ENCODE measurements at places on chromosomes 3 and 15.

GRCh38 chr3:59824876-59825275, 775.1 kb upstream of the CFAP20DC start:
- no peak for DNase-seq

- peak; percentile 76 for DNase-seq
Measured at GRCh38 chr15:52735231-52736089, 54.7 kb downstream of the ONECUT1 start.

- no peak for DNase-seq
Measured at GRCh38 chr3:78690766-78691165, 1077.0 kb downstream of the ROBO1 start.

GRCh38 chr3:71721651-71722157, 3.5 kb downstream of the EIF4E3 start:
- DNase-seq, result no peak

DNA sequence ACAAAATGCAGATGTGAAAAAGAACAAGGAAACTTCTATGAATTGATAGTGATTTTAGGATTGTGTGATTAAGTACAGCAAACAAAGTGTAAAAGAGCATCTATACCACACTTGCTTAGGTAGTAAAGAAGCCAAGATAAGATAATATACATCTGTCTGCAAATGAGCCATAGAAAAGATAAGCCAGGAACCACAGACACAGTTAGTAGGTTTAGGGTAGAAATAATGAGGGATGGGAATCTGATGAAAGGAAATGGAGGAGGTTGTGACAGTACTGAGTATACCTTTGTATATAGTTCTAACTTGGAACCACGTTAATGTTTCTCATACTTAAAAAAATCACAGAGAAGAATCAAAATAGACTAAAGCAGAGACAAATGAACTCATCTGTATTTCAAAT, 54.0 kb downstream of the TCF12 start:
- no peak for DNase-seq

GRCh38 chr3:106578911-106579310, 710.1 kb upstream of the CBLB start:
- no peak for DNase-seq

DNA sequence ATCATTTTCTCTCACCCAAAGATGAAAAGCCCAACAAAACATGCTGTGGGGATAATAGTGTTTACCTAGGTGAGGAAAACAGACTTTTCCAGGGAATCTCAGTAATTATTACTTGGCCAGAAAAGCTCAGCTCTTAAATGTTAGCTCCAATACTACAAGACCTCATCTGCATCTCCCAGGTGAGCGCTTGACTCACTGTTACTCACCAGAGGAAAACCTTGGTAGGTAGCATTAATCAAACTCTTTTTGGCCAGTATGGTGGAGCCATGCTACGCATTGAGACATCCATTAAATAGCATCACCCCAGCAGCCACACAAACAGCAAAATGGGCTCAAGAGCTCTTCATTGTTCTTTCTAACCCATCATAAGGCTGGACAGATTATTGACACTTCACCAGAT, 99.0 kb downstream of the TIGIT start:
- no peak for DNase-seq

GRCh38 chr15:99201408-99202175, 47.8 kb downstream of the TTC23 start:
- DNase-seq, result no peak

GRCh38 chr15:66784174-66784573, 82.1 kb downstream of the SMAD6 start:
- no peak for DNase-seq

- no peak for DNase-seq
Measured at GRCh38 chr3:148150141-148150540, 547.6 kb upstream of the AGTR1 start.

- DNase-seq, result no peak
Measured at GRCh38 chr3:172339892-172340291, 108.4 kb downstream of the GHSR start.

DNA sequence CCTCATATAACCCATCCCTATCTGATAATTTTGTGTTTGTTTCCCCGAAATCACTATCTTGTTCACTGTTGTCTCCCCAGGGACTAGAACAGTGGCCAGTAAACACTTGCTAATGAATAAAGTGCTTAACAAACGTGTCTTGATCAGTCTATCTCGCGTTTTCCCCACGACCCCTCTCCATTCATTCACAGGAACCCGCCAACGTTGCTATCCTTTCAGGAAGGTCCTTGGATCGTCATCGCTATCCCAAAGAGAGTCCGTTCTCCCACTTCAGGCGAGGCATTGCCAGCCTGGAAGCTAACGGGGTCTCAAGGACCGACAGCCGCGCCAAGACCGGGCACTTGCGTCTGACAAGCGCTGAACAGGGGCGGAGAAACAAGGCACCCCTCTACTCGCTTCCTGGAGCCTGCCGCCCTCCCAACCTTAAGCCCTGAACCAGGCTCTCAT, 344 bp downstream of the LINS1 start:
- DNase-seq, result no peak

DNA sequence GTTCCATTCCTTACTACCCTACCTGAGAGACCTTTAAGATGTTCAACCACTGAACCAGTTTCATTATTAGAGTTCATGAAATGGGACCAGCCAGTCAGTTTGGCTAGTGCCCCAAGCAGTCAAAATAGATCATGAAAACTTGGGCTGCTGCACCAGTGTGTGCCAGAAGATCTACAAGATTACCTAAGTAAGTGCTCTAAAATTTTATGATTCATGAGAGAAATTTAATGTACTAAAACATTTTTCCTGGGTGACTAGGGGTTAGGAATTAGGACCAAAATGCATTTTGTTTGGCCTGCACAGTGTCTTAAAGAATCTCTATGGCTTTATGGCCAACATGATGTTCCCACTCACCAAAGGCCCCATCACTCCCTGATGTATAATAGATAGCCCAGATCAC, 214.7 kb downstream of the ATP8B4 start:
- no peak for DNase-seq

DNA sequence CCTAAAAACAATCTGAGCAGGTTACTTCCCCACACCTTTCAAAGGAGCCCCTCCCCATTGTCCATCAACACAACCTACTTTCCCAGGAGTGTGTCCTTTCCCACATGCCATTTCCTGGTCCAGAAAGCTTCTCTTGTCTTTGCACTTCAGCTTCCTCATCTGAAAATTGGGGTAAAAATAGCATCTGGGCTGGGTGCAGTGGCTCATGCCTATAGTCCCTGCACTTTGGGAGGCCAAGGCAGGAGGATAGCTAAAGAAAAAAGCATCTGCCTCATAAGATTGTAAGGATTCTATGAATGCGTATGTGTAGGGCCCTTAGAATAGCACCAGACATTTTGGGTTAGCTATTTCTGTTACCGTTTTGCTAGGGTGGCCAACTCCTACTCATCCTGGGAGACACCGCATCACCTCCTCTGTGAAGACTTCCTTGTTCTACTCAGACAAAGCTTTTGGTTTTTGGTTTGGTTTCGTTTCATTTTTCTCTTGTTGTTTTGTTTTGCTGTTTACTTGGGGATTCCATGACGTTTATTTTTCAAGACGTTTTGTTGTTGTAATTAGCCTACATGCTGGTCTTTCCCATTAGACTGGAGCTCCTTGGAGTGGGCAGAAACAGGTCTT, 224.4 kb upstream of the TLE3 start:
- no peak for DNase-seq

DNA sequence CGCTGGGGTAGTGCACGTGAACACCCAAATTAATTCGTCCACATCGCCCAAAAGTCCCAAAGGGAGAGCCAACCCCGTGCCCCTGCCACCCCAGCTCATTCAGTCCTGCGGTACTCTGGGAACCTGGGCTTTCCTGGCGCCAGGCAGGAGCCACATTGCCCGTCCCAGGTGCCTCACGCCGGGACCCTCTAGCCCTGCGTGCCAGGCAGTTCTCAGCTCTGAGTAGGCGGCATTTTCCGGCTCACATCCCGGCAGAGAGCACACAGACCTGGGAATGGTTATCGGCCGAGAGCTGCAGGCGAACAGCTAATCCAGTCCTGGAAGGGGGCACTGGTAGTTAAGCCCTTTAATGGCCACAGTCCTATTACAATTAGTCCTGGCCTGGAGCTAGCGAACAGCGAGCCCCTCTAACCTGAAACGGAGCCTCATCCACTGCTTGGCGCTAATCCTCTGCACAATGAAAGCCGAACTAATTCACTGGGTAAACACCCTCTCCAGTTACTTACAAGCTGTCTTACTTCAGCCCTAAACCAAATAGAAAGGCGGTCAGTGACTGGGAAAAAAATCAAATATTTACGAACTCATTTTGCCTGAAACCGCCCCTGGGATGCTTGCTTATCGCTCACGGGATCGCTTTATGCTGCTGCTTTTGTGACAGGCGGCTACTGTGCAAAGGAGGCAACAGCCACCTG, 254.6 kb upstream of the SOX14 start:
- no peak for DNase-seq

DNA sequence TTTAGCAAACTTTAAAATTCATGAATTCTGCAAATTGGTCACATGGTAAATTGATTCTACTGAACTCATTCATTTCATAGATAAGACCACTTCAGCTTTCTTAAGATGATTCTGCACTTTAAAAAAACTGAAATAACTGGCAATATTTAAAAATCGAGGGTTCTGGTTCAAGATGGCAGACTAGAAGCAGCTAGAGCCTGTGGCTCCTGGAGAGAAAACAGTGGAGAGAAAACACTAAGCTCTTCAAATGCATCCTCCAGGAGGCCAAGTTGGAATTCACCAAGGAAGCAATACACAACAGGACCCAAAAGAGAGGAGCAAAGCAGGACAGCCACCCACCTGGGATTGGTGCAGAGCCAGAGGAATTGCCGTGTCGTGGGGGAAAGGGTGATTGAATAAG, 132.1 kb downstream of the SPATA16 start:
- DNase-seq, result no peak

- DNase-seq, result no peak
Measured at GRCh38 chr15:96146726-96147125, 183.8 kb upstream of the NR2F2 start.

- DNase-seq, result no peak
Measured at GRCh38 chr3:69944931-69945493, 54.5 kb upstream of the SAMMSON start.

GRCh38 chr3:159929171-159930141, 59.2 kb upstream of the IL12A start:
- DNase-seq, result peak; percentile 6

DNA sequence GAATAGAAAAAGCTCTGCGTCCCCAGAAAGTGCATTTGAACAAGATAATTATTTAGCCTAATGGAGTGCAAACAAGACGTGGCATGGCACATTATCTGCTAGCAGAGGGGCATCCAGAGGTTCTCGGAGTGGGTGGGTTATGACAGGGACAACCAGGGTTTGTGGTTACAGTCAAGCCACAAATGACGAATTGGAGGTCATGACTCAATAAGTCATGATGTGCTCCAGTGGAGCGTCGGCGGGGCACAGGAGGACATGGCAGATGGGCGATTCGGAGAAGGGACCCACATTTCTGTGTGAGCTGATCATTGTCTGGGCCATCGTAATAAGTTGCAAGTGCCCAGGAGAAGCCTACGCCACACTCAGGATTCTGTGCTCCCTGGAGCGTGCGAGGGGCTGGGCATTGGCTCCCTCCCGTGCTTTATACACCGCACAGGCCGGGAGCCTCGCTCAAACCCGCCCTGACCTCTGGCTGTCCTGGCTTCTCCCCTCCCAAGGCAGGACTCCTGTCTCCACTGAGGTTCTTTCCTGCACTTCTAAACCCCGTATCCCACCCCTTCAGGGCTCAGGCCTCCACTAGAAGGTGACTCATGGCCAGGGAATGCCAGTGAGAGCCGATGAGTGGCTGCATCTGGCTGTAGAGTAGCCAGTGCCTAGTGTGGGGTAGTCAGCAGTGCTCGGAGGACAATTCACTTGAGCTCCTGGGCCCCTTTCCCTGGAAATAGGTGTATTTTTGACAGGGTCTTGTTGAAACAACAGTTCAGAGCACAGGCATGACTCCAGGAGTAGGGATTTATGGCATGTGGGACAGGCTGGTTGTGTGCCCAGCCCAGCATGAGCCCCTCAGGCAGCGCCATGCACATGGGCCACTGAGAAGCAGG, 67.4 kb downstream of the GRIP2 start:
- no peak for DNase-seq

DNA sequence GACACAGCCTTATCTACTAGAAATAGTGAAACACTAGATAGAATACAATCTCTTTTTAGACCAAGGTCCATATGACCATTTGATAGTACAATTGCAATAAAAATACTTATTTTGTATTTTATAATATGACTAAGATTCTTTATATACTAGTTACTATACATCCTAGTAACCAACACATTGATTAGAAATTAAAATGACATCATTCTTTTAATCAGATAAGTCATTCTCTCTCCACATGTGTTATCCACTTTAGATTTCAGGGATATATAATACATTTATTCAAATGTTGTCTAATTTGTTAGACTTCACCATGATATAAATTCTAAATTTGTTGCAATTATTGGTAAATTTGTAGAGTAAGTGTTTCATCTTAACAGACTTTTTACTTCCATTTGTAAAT, 276.2 kb upstream of the DPH6 start:
- DNase-seq, result no peak

DNA sequence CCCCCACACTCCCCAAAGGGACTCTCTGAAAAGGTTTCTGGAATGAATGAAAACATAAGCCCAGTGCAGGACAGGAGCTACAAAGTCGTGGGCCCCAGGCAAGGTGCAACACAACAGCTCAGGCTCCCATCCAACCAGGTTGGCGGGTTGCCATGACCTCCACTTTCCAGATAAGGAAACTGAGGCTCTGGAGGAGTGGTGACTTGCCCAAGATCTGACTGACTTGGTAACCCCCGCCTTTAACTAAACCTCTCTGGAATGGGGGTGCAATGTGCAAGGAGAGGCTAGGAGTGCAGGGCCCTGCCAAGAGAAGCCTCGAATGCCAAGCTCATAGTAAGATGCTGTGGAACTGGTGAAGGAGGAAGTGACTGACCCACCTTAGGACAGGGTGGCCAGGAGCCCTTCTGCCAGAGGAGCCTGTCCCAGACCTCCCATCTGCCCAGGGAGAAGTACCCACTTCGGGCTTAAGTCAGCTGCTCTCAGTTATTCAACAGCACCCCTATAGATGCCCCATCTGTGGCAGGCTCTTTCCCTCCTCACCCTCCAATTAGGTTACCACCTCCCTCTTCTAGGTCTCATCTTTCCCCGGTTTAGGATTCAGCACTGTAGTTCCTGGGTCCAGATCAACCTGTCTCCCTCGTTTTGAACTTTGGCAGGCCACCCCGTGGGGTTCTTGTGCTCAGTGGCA, 553 bp upstream of the TNNC1 start:
- DNase-seq, result no peak

- DNase-seq, result no peak
Measured at GRCh38 chr3:14843321-14843720, 24.6 kb downstream of the FGD5 start.

GRCh38 chr3:152891678-152892077, 56.7 kb downstream of the P2RY1 start:
- no peak for DNase-seq

- DNase-seq, result peak; percentile 63
Measured at GRCh38 chr3:13495921-13496723, 16.0 kb downstream of the HDAC11 start.

DNA sequence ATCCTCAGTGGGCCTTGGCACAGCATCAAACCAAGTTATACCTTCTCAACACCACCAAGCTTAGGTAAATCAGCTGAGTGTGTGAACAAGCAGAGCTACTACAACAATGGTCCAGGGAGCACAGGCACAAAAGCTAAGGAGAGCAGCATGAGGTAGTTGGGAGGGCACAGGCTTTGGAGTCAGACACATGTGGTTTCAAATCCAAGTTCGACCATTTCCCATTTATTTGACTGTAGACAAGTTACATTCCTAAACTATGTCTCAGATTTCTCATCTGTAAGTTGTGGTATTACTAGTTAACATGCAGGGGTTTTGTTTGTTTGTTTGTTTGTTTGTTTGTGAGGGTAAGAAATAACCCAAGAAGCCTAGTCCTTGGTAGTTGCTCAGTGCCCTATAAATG, 46.9 kb downstream of the MLH1 start:
- DNase-seq, result no peak

- no peak for DNase-seq
Measured at GRCh38 chr15:77515613-77516012, 94.9 kb downstream of the HMG20A start.

Measured in NCI-H460 (cell line).